COR-L47 (cell line): ENCODE measurements at places on chromosomes 5 and 9.
A peak's percentile ranks its signal among the peaks of the same experiment; 100 is the strongest.

DNA sequence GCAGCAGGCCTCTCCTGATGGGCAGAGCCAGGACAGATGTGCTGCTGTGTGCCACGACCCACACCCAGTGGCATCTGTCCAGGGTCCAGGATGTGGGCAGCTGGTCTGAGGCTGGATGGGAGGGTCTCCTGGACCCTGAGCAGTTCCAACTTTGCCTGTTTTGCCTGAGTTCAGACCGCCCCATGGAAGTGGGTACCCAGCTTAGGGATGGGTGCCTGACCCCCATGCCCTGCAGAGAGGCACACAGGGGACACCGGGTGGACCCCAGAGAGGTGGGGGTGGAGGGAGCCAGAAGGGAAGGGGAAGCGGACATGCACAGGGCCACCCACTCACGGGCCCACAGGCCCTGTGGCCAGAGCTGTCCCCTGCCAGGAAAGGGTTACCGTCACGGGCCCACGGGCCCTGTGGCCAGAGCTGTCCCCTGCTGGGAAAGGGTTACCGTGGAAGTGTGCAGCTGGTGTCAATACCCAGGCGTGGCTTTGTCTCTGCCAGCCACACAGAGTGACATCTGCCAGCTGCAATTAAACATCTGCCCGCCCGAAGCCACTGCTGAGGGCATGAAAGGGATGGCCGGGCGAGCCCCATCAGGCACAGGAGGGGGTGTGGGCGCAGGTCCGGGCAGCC lies 50.0 kb downstream of the NACC2 start:
- DNase-seq = peak; percentile 20

DNA sequence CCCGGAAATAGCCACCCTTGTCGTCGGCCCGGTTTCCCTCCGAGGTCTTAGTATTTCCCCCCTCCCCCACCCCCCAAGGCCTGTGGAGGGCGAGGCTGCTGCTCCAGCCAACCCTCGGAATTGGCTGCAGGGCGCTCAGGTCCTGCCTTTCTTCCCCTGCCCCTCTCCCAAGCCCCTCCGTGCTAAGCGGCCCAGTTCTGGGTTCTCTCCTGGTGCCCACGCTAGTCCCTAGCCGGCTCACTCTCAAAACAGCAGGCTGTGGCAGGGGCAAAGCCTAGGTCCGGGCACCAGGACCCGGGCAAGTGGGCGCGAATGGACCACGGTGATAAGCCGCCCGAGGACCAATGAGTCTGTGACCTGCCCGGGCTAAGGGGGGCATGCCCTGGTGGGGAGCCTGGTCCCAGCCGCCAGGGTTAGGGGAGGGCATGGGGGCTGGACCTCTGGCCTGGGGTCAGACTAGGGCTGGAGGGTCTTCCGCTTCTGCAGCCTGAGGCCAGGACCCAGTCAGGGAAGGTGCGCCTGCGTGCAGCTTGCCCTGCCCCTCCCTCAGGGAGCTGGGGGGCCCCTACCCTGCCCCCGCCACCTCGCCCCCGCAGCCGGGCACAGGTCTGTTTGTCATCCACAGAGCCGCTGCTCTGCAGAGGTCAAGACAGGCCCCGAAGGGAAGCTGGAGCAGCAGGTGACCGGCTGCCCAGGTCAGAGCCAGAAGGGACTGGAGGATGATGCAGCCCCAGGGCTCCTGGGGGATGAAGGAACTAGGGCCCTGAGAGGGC lies 5.0 kb upstream of the IRX4 start:
- no peak for DNase-seq

DNA sequence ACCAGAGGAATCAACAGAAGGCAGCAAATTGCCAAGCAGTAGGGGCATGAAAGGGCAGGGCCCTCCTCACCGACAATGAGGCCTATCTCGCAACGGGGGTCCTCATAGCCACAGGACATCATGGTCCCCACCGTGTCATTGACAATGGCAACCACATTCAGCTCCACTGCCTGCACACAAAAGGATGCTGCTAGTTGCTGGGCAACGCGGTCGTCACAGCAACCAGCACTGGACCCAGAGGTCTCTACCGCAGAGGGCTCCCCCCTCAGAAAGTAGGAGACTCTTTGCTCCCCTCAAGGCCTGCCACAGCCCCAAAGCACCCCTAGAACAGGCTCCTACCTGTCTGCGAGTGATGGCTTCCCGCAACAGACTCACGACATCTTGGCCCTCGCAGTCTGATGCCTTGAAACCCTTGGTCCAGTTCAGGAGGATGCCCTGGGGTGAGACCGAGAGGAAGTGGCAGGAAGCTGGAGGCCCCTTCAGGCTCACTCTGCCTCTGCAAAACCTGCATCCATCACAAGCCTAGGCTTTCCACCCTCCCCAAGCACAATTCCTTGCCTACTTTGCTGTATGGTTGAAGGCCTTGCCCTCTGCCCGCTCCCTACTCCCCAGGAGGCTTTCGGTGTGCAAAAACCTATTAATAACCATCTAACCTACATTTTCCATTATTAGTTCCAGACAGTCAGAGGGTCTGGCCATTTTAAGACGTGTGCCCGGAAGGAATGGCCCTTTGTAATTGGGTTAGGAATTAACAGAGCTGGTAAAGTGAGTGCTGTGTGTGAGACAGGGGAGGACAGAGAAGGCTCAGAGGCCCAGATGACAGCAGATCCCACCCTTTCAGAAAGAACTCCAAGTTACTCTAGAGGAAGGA lies 15.2 kb downstream of the HK3 start:
- DNase-seq = no peak

DNA sequence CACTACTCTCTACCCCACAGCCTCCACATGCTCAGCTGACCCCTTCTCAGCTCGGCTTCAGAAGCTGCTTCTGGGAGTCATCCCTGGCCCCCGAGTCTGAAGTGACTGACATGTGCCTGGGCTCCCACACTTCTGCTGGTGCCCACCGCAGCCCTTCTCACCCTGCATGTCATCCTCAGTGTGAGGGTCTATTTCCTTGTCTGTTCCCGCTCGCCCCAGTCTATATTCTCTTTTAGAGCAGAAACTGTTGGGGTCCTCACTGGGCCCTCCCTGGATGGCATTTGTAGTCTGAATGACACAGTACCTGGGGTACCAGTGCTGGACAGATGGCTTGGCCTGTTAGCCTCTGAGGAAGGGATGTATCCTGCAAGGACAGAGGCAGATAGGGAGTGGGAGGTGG lies 5.3 kb downstream of the ECSCR start:
- no peak for DNase-seq

DNA sequence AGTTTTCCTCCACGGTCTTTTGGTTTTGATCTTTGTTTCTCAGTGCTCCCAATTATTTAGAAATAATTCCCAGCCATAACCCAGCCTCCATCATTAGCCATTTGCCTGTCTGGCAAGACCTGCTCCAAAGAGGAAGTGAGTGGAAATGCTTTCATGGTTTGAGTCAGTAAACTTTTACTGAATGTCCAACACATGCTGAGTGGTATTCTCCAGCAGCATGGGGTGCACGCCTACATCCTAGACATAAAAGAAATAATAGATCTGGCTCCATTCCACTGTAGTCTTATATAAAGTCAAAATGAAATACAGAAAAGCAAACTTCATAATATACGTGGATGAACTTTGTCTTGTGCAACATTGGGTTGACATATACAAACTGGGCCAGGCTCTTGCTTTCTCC lies 757.2 kb downstream of the TLE1 start:
- no peak for DNase-seq

DNA sequence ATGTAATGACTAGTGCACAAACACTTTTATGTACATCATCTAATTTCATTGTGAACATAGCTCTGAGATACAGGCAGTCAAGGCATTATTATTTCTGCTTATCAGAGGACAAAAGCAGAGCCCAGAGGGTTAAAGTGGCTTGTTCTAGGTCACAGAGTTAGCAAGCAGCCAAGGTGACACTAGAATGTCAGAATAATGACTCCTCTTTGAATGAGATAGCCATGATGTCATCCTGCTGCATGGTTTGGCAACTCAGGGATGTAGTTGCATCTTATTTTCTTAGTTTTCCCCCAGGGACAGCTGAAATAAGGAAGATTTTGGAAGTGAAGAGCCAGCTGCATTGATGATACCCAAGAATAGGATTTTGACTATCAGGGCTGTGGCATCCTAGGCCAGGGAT lies 54.4 kb downstream of the KCNV2 start:
- DNase-seq = no peak

GRCh38 chr9:87035879-87036278 lies 88.6 kb upstream of the GAS1 start:
- DNase-seq = no peak

DNA sequence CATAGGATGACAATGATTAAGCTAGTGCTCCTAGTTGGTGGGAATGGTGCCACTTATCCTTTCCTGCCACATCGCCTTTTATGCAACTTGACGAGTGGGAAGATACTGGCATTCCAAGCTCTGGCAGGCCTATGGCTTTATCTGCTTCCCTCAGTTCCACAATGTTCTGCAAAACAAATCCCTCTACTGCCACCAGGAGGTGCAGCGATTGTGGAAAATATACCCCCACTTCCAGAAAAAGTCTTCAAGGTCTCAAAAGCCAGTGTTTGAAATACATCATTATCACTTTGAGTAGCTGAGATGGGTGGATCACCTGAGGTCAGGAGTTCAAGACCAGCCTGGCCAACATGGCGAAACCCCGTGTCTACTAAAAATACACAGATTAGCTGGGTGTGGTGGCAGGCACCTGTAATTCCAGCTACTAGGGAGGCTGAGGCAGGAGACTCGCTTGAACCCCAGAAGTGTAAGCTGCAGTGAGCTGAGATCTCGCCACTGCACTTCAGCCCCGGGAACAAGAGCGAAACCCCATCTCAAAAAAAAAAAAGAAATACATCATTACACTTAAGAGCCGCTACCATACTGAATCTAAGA lies 3.4 kb downstream of the CLINT1 start:
- DNase-seq = peak; percentile 28

DNA sequence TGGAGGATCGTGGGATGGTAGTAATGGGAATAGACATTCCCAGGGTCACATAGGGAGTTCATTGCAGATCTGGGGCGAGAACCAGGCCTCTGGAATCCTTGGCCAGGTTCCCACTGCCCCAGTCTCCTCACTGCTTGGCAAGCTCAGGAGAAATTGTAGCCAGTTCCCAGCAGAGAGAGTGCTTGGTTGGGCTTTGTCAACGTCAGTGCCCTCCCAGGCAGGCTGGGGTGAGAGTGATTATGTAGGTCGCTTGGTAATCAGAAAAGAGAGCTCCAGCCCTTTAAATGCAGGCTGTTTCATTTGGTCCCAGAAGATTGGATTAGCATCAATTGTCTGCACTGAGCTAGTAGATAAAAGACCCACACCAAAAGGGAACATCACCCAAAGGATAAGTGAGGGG lies 51.8 kb upstream of the GALNT10 start:
- DNase-seq = no peak

DNA sequence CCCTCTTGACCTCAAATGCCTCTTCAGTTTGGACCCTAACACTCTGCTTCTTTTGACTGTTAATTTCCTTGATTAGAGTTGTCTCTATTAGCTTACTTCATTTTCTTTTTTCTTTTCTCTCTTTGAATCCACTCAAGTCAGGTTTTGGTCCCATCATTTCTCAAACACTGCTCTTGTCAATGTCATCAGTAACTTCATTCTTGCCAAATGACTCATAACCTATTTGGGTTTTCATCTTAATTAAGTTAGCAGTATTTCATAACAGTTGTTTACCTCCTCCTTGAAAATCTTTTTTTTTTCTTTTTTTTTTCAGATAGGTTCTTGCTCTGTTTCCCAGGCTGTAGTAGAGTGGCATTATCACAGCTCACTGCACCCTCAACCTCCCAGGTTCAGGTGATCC lies 119.6 kb downstream of the PARP8 start:
- no peak for DNase-seq

- DNase-seq = no peak
These were observed 393.5 kb downstream of the BRINP1 start for GRCh38 chr9:118975736-118976135.

GRCh38 chr9:6562201-6562600 lies 83.3 kb downstream of the GLDC start:
- DNase-seq = no peak

DNA sequence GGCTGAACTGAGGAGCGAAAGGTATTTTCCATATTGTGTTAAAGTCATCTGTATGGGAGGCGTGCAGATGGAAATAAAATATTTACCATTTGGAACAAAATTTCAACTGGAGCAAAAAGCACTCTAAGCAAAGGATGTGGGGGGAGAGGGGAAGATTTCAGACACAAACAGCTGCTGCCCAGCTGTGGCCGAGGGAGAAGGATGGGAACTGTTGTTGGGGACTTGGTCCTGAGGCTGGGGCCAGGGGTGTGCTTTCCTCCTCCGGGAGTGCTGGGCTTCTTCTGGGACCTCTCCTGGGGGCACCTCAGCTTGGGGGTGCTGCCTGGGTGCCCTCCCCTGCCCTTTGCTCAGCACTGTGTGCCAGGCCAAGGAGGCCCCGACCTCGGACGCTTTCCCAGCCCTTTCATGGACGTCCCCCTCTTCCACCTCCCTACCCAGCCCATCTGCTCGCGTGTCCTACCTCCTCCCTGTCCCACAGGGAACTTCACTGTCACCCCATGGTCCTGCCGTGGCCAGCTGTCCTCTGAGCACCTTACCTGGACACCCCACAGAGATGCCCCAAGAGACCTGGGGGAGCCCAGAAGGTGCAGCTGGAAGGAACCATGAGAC lies 101.9 kb upstream of the COL5A1 start:
- DNase-seq = no peak

DNA sequence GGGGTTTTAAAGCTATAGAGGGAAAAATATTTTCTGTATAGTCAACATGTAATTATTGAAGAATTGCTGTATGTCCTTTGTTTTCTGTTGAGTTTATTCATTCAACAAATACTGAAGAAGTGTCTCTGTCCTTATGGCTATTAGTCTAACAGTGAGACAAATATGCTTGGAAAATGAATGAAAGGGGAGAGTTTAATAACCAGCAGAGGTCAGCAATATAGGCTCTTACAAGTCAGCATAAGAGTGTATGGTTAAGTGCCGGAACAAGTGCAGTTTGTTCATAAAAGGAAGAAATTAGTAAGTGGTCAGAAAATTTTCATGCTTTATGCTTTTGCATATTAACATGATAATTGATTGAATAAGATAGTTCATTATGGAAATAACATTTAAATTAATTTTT lies 3.6 kb downstream of the SCAMP1 start:
- no peak for DNase-seq

DNA sequence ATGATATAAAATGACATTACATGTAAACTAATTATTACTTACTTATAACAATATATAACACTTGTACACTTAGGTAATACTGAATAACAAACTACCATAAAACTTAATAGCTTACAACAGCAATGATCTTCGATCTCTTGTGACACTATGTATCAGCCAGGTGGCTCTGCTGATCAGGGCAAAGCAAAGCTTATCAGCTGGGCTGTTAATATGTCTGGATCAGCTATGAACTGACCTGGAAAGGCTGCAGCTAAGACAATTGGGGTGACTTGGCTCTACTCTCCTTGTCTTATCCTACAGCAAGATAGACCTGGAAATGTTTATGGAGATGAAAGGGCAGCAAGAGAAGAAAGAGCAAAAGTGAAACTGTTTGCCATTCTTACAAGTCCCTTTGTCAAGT lies 511.3 kb downstream of the TLR4 start:
- DNase-seq = no peak
